ENCODE measurements at places on chromosomes 3 and 15. TPM values are rescaled to one million over a fixed set of nuclear protein-coding genes. Genes with fewer than 3 reads are reported as not detected.

The TGM5 gene
- total RNA-seq = 0.28 TPM

The CLDN11 gene
- total RNA-seq = not detected

DNA sequence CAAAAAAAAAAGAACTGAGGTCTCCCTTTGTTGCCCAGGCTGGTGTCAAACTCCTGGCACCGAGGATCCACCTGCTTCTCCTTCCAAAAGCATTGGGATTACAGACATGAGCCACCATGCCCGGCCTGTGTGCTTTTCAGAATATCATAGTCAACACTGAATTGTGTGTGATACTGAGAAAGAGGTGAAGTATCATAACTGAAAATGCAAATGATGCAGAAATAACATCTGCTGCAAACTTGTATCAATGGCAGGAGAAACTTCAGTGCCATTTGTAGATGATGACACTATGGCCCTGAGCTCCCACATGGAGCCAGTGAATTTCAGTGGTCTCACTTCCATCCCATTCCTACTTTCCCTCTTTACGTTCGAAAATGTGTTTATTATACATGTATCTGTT is 21.9 kb downstream of the IL12A start:
- no peaks in the 10 kb centered on the region for H3K36me3 ChIP-seq
- no peak overlapping the region for H3K4me3 ChIP-seq
- peak overlapping the region; percentile 56 for H3K27ac ChIP-seq
- no peaks in the 10 kb centered on the region for H3K27me3 ChIP-seq

GRCh38 chr3:12856626-12857025 is 15.3 kb upstream of the RPL32 start:
- no peak overlapping the region for H3K4me3 ChIP-seq
- H3K27ac ChIP-seq = no peak overlapping the region
- H3K27me3 ChIP-seq = peaks cover 14% of the 10 kb centered on the region
- H3K36me3 ChIP-seq = no peaks in the 10 kb centered on the region

GRCh38 chr3:43747641-43748040 is 56.9 kb downstream of the ABHD5 start:
- H3K27ac ChIP-seq = no peak overlapping the region
- no peaks in the 10 kb centered on the region for H3K4me1 ChIP-seq
- H3K36me3 ChIP-seq = no peaks in the 10 kb centered on the region
- peaks cover 4% of the 10 kb centered on the region for H3K27me3 ChIP-seq
- no peak for DNase-seq

DNA sequence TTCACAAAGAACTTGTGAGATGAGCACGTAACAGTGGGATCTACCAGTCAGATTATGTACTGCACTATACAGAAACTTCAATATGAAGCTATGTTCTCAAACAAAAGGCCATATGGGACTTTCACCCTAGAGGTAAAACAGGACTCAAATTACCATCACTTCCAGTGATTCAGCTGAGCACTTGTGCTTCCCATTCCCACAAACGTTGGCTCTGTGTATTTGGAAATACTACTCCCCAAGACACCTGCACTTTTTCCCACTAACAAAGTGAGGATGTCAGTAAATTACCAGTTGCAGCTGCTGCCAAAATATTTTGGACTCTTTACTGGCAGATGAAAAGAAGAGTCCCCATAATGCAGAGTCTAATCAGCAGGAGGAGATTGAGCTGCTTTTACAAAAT is 1570.1 kb downstream of the SI start:
- H3K27ac ChIP-seq = no peak overlapping the region
- no peaks in the 10 kb centered on the region for H3K4me1 ChIP-seq
- no peaks in the 10 kb centered on the region for H3K36me3 ChIP-seq
- no peak overlapping the region for H3K4me3 ChIP-seq
- no peaks in the 10 kb centered on the region for H3K27me3 ChIP-seq

GRCh38 chr3:180294282-180295027 is 257.7 kb upstream of the PEX5L start:
- no peaks in the 10 kb centered on the region for H3K27me3 ChIP-seq
- no peaks in the 10 kb centered on the region for H3K4me1 ChIP-seq
- H3K27ac ChIP-seq = no peak overlapping the region
- H3K36me3 ChIP-seq = no peaks in the 10 kb centered on the region
- no peak overlapping the region for H3K4me3 ChIP-seq

GRCh38 chr15:28271697-28272260 is 50.2 kb downstream of the HERC2 start:
- no peaks in the 10 kb centered on the region for H3K4me1 ChIP-seq
- no peak overlapping the region for H3K27ac ChIP-seq
- peaks cover 23% of the 10 kb centered on the region for H3K36me3 ChIP-seq
- H3K27me3 ChIP-seq = no peaks in the 10 kb centered on the region

- no peaks in the 10 kb centered on the region for H3K4me1 ChIP-seq
- peaks cover 11% of the 10 kb centered on the region for H3K27me3 ChIP-seq
- no peak overlapping the region for H3K4me3 ChIP-seq
- H3K36me3 ChIP-seq = no peaks in the 10 kb centered on the region
These were observed 91.7 kb upstream of the IGSF10 start for GRCh38 chr3:151552589-151552988.

- H3K4me1 ChIP-seq = no peaks in the 10 kb centered on the region
- H3K27ac ChIP-seq = no peak overlapping the region
- H3K27me3 ChIP-seq = peaks cover 11% of the 10 kb centered on the region
- DNase-seq = no peak
- H3K36me3 ChIP-seq = no peaks in the 10 kb centered on the region
- H3K4me3 ChIP-seq = no peak overlapping the region
These were observed 53.9 kb downstream of the QTRT2 start for GRCh38 chr3:114110439-114110838.

GRCh38 chr3:134608771-134609435 is 41.9 kb downstream of the KY start:
- peaks cover 4% of the 10 kb centered on the region for H3K27me3 ChIP-seq
- no peak overlapping the region for H3K4me3 ChIP-seq
- DNase-seq = no peak

DNA sequence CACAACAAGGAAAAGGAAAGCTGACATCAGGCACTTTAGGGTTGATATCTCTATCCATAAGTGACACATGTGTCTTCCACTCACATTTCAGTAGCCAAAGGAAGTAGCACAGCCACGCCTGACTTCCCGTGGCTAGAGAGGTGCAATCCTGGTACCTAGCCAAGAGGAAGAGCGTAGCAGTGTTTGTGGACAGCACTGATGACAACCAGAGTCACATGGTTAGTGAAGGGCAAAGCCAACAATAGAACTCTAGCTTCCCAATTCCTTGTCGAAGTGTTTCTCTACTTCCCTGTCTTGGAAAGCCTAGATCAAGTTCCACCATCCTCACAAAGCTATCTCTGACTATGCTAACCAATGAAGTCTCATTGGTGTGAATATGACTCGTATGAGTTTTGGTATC is 189.2 kb downstream of the RSL24D1 start:
- no peak overlapping the region for H3K4me3 ChIP-seq
- no peaks in the 10 kb centered on the region for H3K36me3 ChIP-seq
- peaks cover 6% of the 10 kb centered on the region for H3K27me3 ChIP-seq

DNA sequence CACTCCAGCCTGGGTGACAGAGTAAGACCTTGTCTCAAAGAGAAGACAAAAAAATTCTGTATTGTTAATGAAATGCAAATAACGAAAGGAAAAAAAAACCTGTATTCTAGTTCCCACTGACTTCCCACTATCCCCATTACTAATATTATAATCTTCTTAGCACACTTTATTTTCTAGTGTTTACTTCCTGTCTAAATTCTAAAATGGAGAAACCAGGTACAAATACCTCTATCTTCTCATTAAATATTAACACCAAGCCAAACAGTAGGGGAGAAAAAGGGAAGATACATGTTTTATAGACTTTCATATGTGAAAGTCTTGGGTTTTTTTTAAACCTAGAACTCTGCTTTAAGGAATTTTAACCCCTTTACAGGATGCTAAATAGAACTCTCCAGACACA is 55.3 kb upstream of the PLXND1 start:
- no peaks in the 10 kb centered on the region for H3K36me3 ChIP-seq
- DNase-seq = no peak
- no peak overlapping the region for H3K4me3 ChIP-seq
- H3K27me3 ChIP-seq = no peaks in the 10 kb centered on the region
- H3K27ac ChIP-seq = no peak overlapping the region
- H3K4me1 ChIP-seq = peaks cover 18% of the 10 kb centered on the region

DNA sequence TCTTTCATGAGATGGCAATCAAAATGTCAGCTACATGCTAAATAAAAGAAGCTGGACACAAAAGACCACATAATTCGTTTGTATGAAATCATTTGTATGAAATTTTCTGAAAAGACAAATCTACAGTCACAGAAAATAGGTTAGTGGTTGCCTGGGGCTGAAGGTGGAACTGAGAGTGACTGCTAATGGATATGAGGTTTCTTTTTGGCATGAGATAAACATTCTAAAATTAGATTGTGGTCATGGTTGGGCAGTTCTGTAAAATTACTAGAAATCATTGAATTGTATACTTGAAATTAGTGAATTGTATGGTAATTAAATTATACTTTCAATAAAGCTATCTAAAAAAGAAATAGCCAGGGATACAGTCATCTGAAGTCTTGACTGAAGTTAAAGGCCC is 2.7 kb upstream of the DMXL2 start:
- peaks cover 14% of the 10 kb centered on the region for H3K4me1 ChIP-seq
- no peak overlapping the region for H3K27ac ChIP-seq
- DNase-seq = no peak

GRCh38 chr3:73060302-73060723 is 1.1 kb upstream of the EBLN2 start:
- DNase-seq = no peak
- H3K4me3 ChIP-seq = no peak overlapping the region
- H3K4me1 ChIP-seq = peaks cover 17% of the 10 kb centered on the region
- H3K36me3 ChIP-seq = peaks cover 37% of the 10 kb centered on the region
- no peak overlapping the region for H3K27ac ChIP-seq

- H3K36me3 ChIP-seq = peaks cover 8% of the 10 kb centered on the region
- no peaks in the 10 kb centered on the region for H3K4me1 ChIP-seq
- DNase-seq = no peak
- H3K27me3 ChIP-seq = peaks cover 2% of the 10 kb centered on the region
- no peak overlapping the region for H3K27ac ChIP-seq
These were observed 221.8 kb upstream of the TGFBR2 start for GRCh38 chr3:30384546-30385072.

DNA sequence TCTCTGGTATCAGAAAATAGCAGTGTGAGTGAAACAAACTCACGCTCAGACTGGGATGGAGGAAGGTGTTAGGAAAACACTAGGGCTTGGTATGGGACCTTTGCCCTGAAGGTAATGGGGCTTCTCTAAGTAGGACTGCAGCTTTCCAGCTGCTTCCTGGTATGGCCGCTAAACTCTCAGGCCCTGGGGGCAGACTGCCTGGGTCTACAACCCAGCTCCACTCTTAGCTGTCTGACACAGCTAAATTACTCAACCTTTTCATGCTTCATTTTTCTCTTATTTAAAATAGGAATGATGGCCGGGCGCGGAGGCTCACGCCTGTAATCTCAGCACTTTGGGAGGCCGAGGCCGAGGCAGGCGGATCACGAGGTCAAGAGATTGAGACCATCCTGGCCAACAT is 5.2 kb upstream of the YEATS2 start:
- no peak for DNase-seq
- H3K27ac ChIP-seq = no peak overlapping the region
- peaks cover 5% of the 10 kb centered on the region for H3K4me1 ChIP-seq

DNA sequence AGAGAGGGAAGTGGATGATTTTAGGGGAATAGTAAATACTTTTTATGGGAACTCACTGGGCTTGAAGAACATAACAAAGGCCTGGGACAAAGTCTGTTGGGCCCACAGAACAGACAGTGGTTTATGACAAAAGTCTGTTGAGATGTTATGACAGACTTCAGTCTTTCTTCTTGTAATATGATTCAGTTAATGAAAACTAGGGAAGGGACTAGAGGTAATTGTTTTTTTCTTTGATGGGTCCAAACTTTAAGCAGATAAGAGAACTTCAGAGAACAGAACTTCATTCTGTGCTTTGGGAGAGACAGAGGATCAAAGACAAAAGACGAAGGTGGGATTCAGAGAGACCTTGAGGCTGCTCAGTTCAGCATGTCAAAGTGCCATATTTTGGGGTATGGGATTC is 9.3 kb downstream of the CRYBG3 start:
- DNase-seq = no peak
- H3K27me3 ChIP-seq = no peaks in the 10 kb centered on the region
- H3K36me3 ChIP-seq = peaks cover 7% of the 10 kb centered on the region
- H3K27ac ChIP-seq = no peak overlapping the region
- H3K4me1 ChIP-seq = peaks cover 7% of the 10 kb centered on the region

DNA sequence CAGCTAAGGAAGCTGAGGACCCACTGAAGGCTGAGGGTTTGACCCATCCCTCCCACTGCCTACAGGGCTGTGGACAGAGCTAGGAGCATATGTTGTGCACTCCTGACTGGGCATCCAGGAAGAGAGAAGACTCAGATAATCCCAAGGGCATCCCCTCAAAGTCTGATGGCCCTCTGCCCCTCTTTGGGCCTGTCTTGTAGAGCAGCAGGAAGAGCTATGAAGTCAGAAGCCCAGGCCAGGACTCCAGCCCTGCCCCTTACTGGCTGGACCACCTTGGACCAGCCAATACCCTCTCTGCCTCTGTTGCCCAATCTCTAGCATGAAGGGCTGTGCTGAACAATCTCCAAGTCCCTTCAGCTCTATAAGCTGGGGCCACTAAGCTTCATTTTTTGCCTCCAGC is 210.8 kb downstream of the RPLP1 start:
- H3K27ac ChIP-seq = no peak overlapping the region
- no peaks in the 10 kb centered on the region for H3K36me3 ChIP-seq
- peaks cover 19% of the 10 kb centered on the region for H3K4me1 ChIP-seq

DNA sequence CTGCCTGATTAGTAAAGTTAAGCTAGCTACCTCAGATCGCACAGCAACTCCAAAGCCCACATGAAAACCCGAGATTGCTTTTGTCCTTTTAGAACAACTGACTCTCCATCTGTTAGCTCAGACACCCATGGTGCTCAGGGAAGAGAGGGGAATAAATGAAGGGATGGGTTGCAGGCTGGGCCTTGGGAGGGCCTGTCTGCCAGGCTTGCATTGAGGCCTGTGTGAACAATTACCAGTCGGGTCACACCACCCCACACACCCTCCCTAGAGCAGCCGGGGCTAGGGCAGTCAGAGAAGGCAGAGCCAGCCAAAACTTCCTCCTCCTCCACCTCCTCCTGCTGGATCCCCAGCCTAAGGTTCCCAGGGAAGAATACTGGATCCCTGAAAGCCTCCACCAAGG is 8.8 kb upstream of the PRKAR2A start:
- no peak overlapping the region for H3K27ac ChIP-seq
- H3K4me3 ChIP-seq = no peak overlapping the region
- H3K27me3 ChIP-seq = no peaks in the 10 kb centered on the region
- peaks cover 8% of the 10 kb centered on the region for H3K4me1 ChIP-seq

- H3K27me3 ChIP-seq = no peaks in the 10 kb centered on the region
These were observed 1.7 kb downstream of the PKM start for GRCh38 chr15:72229076-72229946.

DNA sequence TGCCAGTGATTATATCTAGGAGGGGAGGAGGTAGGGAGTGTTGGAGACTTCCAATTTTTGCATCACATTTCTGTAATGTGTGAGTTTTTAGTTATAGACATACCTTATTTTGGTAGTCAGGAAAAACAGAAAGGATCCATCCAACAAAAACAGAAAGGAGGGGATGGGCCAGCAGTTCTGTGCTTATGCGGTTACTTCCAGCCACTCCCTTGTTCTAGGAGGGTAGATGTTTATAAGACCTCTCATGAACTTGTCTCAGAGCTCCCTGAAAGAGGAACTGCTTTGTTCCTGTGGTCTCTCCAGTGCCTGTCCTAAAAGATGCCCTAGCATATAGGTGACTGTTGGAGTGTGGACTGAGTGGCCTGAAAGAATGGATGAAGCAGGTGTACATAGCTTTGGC is 323.3 kb downstream of the CACNA2D3 start:
- H3K36me3 ChIP-seq = no peaks in the 10 kb centered on the region
- no peak overlapping the region for H3K4me3 ChIP-seq
- no peaks in the 10 kb centered on the region for H3K27me3 ChIP-seq
- no peaks in the 10 kb centered on the region for H3K4me1 ChIP-seq

Measured in activated CD4-positive, alpha-beta memory T cell treated with anti-CD3 and anti-CD28 coated beads, Interleukin-2, amount 10 ng/mL, durations not matched to agents 7 days and 5 days (primary cell).